Breast epithelium (tissue), 4 donors: ENCODE measurements at places on chromosomes 3 and 15. TPM values are rescaled to one million over a fixed set of nuclear protein-coding genes. Genes with fewer than 3 reads are reported as not detected.
A peak's percentile ranks its signal among the peaks of the same experiment; 100 is the strongest.

GRCh38 chr3:117856354-117856753, 1146.8 kb downstream of the TUSC7 start:
- DNase-seq: no peak

Gene SEMA5B
- 0.33 TPM for total RNA-seq

GRCh38 chr15:76939715-76940114, 8.2 kb downstream of the RCN2 start:
- DNase-seq: no peak

DNA sequence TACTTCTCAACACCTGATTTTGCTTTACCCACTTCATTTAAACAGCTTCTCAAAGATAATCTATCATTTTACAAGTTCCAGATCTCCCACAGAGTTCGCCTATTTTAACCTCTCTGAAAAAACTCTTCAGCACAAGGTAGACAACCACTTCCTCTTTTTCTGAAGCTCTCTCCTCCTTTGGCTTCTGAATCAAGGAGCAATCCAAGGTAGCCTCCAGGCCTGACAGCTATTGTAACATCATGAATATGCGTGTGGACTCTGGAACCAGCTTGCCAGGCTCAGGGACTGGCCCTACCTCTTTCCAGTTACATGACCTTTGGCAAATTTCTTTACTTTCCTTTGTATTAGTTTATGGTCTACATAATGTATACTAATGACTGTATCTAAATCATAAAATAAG, 405.9 kb upstream of the ZNF385D start:
- DNase-seq: peak; percentile 38

Gene RHOV
- total RNA-seq: 8.5 TPM

DNA sequence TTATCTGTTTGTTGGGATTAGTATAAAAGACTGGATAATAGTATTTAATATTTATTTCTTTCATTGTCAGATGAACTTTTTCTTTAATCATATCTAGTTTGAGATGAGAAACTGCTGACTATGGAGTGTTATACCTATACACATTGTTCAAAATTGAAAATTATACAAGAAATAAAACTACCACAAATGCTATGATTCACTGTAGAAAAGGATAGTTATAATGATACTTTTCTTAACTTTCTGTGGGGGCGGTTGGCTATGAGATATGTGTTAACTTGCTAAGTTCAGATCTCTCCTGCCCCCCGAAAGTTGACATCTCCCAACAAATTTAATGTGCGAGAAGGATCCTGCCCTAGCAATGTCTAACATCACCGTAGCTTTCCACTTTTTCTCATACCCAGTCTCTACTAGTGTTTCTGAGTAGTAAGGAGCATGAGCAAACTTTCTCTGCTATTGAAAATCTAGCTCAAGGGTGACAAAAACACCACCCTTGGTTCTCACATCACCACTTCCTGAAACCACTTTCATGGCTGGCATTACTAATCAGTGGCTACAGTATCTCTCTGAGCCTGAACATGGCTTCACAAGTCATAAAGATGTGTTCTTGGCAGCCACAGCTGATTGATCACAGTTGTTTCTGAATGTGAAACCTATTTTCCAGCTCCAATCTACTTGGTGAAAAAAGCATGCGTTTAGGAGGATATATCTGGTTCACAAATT, 15.8 kb upstream of the SAMMSON start:
- no peak for DNase-seq

GRCh38 chr3:59171491-59171890, 121.7 kb upstream of the CFAP20DC start:
- no peak for DNase-seq

DNA sequence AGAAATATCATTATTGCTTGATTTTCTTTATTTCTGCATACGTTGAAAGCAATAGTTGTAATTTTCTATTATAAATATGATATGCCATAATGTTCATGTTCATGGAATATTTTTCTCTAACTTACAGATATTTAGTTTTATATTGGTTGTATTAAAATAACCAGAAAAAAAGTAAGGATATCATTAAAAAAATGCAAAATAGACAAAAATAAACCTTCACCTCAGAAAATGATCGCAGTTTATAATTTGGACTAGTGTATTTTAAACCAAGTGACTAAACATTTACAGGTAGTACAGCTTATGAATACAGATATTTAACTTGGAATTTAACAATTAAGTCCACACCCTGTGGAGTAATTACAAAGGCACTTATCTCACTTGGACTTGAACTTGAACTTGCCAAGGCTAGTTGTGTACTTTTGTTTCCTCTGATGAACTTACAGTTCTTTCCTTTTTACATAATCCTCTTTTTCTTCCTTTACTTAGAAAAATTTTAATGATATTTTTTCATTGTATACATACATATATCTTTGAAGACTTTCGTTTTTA, 156.7 kb downstream of the CHL1 start:
- DNase-seq: no peak

Gene LCMT2
- total RNA-seq: 6.6 TPM

- no peak for DNase-seq
These were observed 47.5 kb downstream of the DNASE1L3 start for GRCh38 chr3:58163234-58163633.

Gene SLC22A14
- total RNA-seq: not detected

- DNase-seq: no peak
These were observed 24.3 kb downstream of the PLA2G4F start for GRCh38 chr15:42131826-42132806.

- no peak for DNase-seq
These were observed 144.7 kb downstream of the SERPINI1 start for GRCh38 chr3:167880183-167880582.

GRCh38 chr3:54347060-54347459, 224.7 kb downstream of the CACNA2D3 start:
- no peak for DNase-seq

Gene ELL3
- total RNA-seq: 14.5 TPM

Gene CPLX3
- not detected for total RNA-seq

Gene GLCE
- 15.0 TPM for total RNA-seq

Gene SERPINI1
- total RNA-seq: 6.3 TPM

Gene ANKRD63
- not detected for total RNA-seq

Gene LRRC31
- total RNA-seq: 7.5 TPM
